ENCODE measurements at places on chromosomes 16 and 17.

- DNase-seq: no peak
Measured at GRCh38 chr16:52603015-52603414, 56.1 kb upstream of the TOX3 start.

DNA sequence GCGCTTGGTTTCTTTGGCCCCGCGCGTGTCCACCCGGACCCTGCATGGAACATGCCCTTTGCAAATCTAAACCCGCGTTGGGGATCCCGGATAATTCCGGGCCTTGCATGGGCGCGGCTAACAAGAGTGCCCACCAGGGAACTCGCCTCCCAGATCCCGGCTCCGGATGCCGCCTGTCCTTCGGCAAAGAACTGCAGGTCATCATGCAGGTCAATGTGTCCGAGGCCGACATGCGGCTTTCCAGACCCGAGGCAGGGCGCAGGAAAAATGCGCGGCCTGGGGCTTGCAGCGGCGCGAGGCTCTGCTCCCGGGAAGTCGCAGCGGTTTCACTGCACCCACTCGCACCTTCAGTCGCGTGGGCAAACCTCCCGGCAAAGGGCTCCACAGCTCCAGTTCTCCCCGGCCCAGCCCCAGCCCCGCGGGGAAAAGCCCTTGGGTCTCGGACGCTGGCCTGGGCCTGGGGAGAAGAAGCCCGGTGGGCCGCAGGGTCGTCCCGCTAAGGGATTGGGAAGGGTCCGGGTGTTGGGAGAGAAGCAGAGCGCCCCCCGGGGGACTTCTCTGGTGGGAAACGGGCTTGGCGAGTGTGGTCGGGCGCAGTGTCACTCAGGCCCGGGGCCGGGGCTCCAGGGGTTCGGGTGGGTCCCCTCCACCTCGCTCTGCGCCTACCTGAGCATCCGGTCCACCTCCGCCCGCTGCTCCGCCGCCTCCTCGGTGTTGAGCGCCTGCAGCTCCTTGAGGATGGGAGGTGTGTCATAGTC is 805 bp downstream of the HNF1B start:
- DNase-seq: no peak

- no peak for DNase-seq
Measured at GRCh38 chr16:67252609-67253497, 4.1 kb downstream of the SLC9A5 start.

DNA sequence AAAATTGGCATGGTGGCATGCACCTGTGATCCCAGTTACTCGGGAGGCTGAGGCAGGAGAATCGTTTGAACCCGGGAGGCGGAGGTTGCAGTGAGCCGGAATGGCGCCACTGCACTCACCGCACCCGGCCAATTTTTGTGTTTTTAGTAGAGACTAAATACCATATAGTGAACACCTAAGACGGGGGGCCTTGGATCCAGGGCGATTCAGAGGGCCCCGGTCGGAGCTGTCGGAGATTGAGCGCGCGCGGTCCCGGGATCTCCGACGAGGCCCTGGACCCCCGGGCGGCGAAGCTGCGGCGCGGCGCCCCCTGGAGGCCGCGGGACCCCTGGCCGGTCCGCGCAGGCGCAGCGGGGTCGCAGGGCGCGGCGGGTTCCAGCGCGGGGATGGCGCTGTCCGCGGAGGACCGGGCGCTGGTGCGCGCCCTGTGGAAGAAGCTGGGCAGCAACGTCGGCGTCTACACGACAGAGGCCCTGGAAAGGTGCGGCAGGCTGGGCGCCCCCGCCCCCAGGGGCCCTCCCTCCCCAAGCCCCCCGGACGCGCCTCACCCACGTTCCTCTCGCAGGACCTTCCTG is at the start of gene HBQ1:
Gene HBQ1, plus strand, starts transcription at position 359 of the 575 bp plus-strand sequence. Its CDS starts 28 bp downstream, at position 387.
- DNase-seq: no peak

DNA sequence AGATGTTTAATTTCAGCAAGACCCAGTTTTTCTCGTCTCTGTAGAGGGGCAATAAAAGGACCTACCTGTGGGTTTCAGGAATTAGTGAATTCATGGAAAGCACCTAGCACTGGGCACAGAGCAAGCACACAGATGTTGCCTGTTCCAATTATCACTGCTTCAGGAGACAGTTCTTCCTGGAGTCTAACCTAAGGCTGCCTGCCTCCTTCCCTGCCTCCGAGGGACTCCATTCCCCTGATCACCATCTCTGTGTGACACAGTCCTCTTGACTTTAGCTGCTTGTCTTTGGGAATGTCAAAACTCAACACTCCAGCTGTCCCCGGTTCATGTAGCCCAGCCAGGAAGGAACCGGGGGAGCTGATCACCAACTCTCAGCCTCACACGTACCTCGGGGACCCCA is 474.9 kb downstream of the SLC39A11 start:
- no peak for DNase-seq

DNA sequence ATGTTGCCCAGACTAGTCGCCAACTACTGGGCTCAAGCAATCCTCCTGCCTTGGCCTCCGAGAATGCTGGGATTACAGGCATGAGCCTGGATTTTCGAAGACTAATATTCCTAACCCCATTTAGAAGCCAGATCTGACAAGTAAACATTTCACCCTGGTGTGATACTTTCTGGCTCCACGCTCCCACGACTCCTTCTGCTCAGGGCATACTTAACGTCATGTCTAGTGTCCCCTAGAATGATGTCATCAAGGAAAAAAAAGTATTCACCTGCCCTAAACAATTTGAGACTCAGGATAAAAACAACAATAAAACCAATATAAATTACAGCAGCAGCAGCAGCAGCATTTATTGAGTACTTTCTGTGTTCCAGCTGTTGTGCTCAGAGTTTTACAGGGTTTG is 13.2 kb downstream of the ITGB3 start:
- DNase-seq: no peak

All from NCI-H1048 (cell line).